ENCODE measurements at places on chromosomes 16 and 17. TPM values are rescaled to one million over a fixed set of nuclear protein-coding genes. Genes with fewer than 3 reads are reported as not detected.

The TMIGD1 gene
- not detected for total RNA-seq

The TBC1D3G gene
- total RNA-seq: not detected

The KRT20 gene
- not detected for total RNA-seq

The AATK gene
- total RNA-seq: 0.55 TPM

GRCh38 chr16:12147681-12148080 is 171.1 kb downstream of the SNX29 start:
- no peak for DNase-seq

- DNase-seq: no peak
These were observed 7.6 kb downstream of the SLC4A1 start for GRCh38 chr17:44260296-44260695.

GRCh38 chr16:20995711-20996110 is 95.1 kb downstream of the LYRM1 start:
- DNase-seq: no peak

DNA sequence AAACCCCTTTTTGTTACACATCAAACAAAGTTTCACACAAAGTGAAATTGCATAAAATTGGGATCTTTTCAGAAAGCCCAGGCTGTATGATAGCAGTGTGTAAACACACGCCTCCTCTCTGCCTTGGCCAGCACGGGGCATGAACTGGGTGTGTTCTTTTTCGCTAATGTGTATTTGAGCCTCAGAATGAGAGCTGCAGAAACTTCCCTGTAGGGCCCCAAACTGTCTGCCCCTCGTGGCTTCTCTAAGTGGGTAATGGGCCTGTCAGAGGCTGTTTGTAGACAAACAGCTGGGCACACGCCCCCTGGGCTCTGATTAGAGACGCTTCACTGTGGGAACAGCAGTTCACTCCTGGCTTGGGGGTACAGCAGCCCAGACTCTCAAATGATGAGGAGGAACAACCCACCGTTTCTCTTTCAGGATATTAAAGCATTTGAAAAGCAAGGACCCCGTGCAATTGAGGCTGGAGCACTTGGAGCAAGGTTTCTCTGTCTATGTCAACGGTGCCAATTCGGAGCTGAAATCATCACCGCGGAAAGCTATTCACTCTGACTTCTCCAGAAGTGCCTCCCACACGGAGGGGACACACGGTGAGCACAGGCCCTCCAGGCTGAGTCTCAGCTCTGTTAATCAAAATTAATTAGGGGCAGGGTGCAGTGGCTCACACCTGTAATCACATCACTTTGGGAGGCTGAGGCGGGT is 78.4 kb downstream of the KATNIP start:
- no peak for DNase-seq

- DNase-seq: no peak
These were observed 2227.2 kb downstream of the TP53TG3F start for GRCh38 chr16:35686595-35686994.

- DNase-seq: no peak
These were observed 166.2 kb upstream of the KCNJ16 start for GRCh38 chr17:69908626-69909368.

DNA sequence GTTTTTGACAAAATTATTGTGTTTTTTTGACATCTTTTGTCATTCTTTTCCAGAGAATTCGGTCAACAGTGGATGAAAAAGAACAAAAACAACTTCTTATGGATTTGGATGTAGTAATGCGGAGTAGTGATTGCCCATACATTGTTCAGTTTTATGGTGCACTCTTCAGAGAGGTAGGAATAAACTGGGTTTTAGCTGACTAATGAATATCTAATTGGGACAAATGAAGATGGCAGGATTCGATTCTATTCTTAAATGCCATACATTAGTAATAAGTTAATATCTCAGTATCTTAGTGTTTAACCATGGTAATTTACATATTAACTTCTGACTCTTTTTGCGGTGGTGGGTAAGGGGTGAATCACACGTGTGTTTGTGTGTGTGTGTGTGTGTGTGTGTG is 74.8 kb downstream of the MAP2K4 start:
- no peak for DNase-seq

- DNase-seq: no peak
These were observed 3.9 kb upstream of the ZFPM1 start for GRCh38 chr16:88449267-88449561.

GRCh38 chr17:20202141-20202621 is 193.0 kb downstream of the SPECC1 start:
- no peak for DNase-seq

DNA sequence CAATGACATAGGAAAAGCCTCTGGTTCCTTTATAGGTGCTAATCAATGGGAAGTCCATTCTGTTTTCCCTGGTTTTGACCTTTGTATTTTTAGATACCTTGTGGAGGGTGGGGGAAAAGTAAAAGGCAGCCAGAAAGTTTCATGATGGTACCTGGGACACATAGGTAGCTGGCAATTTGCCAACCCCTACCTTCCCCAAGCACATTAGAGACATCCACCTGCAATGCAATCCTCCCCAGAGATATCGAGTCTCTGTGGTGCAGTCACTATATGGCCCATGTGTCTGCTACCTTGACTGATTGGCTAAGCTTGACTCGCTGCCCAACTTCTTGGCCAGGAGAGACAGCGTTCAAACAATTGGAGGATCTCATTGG is 86.4 kb downstream of the IRX3 start:
- no peak for DNase-seq

DNA sequence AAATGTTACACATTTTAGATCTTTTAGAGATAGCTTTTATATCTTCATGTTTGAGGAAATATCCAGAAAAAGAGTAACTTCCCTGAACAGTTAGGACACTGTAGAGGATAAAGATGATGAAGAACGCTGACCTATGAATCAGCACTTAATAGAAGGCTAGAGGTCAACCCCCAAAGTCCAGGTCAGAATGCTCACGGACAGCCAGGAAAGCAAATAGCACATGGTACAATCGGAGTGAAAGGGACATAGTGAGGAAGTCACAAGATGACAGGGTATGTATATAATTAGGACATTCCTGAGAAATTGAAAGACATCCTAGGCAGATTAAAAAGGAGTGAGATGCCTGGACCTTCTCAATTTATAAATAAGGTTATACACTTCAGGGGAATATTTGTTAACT is 55.1 kb upstream of the CNTNAP4 start:
- no peak for DNase-seq

DNA sequence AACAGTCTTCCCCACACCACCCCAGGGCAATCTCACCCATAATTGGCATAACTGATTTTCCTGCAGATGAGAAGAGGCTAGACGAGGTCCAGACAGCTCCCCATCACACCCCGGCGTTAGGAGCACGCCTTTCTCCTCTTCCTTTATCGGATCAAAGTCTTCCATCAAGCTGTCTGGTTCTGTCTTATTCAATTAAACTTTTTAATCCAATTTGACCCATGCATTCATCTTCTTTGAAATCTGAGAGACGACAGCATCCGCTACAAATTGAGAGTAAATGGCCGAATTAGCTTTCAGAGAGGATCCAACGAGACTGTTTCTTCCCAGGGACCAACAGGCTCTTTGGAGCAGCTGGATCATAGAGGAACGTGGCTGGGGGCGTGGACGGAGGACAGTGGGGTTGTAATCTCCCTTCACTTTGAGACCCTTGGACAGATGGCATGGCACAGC is 44.4 kb upstream of the GPRC5B start:
- no peak for DNase-seq

- no peak for DNase-seq
These were observed 2.9 kb downstream of the ABI3 start for GRCh38 chr17:49213399-49213798.

DNA sequence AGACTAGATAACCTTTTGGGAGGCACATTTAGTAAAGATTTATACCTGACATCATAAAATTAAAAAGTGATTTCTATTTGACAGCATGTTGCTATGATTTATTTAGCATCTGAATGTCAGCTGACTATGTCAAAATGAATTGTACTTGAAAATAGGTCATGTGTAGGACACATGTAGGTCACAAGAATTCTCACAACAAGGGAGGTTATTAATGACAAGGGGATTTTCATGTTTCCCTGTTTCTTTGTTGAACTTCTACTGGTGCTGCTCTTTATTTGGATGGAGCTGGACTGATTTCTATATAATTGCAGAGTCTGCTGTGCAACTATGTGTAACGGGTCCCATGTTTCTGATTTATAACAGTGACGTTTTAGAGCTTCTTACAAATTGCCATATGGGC is 144.4 kb downstream of the CNTNAP4 start:
- DNase-seq: no peak

GRCh38 chr17:9948928-9949327 is 43.9 kb upstream of the RCVRN start:
- DNase-seq: no peak

Measured in CD8-positive, alpha-beta memory T cell (primary cell).